NCI-H524 (cell line): ENCODE measurements at places on chromosomes 5 and 9.

DNA sequence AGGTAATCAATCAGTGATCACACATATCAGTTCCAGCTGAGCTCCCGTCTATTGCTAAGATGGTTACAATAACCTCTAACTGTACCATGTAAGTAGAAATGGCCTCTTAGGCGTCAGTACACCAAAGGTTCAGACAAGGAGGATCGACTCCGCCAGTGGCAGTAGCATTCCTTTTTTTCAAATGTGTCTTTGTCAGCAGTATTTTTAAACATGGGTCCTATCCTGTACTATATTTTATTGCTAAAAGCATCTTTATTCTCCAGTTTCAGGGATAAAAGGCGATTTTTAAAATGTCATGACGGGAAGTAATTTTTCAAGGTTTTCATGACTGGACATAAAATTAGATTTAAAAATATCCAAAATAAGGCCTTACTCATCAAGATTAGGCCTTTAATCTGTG is 64.8 kb upstream of the TBCA start:
- DNase-seq, result no peak

DNA sequence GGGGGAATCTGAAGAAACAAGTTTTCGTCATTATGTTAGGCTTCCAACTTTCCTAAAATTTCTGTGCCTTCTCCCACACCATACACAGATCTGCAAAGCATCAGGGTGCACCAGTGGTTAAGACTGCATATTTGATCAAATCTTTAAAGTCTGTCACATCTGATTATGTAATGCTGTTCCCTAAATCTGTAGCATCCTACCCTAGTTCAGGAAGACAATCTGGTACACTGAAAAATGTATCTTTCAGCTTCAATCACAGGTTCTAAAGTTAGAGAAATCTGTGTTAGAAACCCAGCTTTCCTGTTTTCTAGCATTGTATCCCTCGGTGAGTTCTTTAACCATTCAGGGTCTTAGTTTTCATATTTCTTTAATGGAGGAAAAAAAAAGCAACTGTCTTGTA is 3.9 kb downstream of the SSBP2 start:
- DNase-seq, result no peak

- peak; percentile 93 for DNase-seq
Observed at GRCh38 chr5:52139888-52140615, 647.7 kb upstream of the ITGA1 start.

GRCh38 chr5:141747152-141748141 is 65.4 kb upstream of the ARAP3 start:
- peak; percentile 91 for DNase-seq

- no peak for DNase-seq
Observed at GRCh38 chr9:6816581-6816980, 58.8 kb downstream of the KDM4C start.

GRCh38 chr9:14400658-14400995 is 86.7 kb upstream of the NFIB start:
- DNase-seq, result peak; percentile 53

DNA sequence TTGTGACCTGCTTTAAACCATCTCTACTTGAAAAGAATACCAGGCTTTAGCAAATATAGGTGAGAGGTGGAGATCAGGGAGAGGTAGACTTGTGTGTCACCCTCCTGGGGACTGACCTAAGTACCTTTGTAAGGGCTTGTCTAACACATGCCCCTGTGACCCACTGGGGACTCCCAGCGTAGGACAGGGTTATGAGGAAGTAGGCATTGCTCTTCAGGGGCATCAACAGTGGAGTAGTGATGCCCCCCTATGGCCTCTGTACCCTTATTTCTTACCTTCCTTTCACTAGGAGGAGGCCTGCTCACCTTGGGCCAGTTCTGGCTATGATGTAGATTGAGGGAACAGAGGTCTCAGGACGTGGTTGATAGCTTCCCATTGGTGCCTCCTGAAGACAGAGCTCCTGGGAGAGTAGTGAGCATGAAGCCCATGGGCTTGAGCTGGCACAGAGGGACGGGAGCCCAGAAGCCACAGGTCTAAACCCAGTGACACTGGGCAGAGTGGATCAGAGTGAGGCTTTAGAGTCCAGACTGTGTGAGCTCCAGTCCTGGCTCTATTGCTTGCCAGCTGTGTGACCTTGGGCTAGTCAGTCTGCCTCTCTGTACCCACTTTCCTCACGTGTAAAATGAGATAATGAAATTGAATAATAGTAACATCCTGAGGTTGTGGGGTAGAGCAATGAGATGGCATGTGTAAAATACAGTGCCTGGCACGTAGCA is 191.7 kb downstream of the AOPEP start:
- DNase-seq, result no peak

GRCh38 chr5:75142566-75143136 is 90.3 kb upstream of the GCNT4 start:
- peak; percentile 30 for DNase-seq

- DNase-seq, result no peak
Observed at GRCh38 chr5:111753884-111754589, 3.0 kb downstream of the NREP start.

- no peak for DNase-seq
Observed at GRCh38 chr5:33788922-33789566, 102.7 kb downstream of the ADAMTS12 start.

DNA sequence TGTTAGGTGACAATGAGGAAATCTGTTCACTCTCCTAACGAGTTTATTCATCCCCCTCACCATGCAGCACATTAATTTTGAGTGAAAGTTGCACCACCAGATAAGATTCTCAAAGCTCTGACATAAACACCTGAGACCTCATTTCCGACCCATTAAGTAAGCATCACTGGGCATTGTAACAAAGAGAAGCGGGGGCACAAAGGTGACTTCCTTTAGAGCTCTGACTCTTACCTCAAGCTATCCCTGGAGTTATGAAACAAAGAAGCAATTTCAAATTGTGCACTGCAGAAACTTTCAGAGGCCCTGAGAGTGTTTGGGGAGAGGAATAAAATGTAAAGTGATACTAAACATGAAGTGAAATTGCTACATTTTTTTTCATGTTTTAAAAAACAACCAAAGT is 29.5 kb downstream of the C5orf15 start:
- no peak for DNase-seq

DNA sequence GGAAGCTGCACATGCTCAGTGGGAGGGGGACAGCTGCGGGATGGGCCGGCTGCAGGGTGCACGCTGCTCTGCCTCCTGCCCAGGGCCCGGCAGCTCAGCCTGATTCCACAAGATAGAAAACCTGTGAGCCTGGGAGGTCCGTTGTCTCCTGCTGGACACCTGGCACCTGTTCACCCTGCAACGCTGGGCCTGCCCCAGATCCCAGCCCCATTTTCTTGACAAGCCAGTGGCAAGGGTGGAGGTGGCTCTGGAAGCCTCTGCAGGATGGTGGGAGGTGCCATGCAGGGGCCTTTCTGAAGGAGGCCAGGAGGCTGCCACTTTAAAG is 68.1 kb upstream of the RNF130 start:
- DNase-seq, result no peak

DNA sequence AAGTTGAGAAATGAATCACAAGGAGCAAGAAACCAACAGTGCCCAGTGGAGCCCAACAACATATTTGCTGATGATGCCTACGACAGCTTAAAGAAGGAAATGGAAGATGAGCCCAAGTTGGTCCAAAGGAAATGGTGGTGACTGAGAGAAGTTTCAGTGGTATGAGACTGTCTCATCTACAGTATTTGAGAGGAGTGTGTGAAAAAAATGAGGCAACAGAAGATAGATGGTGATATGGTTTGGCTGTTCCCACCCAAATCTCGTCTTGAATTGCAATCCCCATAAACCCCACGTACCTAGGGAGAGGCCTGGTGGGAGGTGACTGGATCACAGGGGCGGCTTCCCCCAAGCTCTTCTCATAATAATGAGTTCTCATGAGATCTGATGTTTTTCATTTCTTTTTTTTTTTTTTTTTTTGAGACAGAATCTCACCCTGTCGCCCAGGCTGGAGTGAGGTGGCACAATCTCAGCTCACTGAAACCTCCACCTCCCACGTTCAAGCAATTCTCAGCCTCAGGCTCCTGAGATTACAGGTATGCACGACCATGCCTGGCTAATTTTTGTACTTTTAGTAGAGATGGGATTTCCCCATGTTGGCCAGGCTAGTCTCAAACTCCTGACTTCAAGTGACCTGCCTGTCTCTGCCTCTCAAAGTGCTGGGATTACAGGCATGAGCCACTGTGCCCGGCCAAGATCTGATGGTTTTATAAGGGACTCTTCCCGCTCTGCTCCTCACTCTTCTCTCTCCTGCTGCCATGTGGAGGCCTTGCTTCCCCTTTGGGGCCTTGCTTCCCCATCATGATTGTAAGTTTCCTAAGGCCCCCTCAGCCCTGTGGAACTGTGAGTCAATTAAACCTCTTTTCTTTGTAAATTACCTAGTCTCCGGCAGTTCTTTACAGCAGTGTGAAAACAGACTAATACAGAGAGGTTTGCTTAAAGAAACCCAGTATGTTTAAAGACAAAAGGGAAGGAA is 30.2 kb downstream of the EFCAB9 start:
- no peak for DNase-seq

DNA sequence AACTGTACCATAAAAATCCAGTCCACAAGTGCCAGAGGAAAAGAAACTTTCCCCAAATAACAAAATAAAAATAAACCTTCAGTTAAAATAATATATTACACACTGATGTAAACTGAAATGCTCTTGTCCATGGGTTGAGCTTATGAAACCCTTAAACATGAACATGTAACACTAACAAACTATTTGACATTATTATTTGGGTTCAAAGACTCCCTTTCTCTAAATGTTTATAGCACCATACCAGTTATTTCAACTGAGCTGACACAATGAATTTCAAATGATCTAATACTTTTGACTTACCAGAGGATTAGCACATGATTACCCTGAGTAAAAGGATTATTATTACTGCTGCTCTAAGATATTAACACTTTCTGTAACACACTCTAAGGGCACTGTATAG is 251.1 kb downstream of the BNC2 start:
- peak; percentile 29 for DNase-seq

- DNase-seq, result no peak
Observed at GRCh38 chr9:23740531-23740930, 85.5 kb downstream of the ELAVL2 start.

DNA sequence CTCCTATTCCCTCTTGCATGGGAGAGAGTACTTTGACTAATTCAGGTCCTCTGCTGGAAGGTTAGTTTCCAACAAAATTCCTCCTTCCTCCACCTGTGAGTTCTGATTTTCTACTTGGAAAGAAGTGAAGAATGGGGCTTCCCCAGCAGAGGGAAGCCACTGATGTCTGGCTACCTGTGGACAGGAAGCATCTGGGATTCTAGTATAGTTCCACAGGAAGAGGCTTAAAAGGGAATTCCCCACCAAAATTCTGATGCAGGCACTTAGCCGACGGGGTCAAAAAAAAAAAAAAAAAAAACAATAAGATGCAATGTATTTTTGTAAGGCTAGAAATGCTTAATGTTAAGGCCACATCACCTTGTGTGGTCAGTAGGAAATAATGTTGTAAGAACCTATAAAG is 33.4 kb downstream of the PCDHGC5 start:
- DNase-seq, result no peak

DNA sequence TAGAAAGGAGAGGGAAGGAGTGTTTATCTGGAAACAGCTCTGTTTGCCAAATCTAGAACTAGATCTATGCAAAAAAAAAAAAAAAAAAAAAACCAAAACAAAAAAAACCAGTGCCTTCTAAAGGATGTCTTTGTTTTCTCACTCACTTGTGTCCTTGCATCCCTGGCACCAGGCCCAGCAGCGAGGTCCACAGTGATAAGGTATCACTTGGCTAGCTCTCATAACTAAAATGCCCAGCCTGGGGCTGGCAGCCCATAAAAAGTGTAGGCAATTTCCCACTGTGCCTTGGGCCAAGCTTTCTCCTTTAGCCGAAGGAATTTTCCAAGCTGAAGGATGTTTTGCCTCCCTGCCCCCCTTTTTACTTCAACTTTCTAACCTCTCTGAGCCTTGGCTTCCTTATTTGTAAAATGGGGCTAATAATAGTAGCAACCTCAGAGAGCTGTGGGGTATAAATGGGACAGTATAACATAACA is 20.8 kb downstream of the RGS3 start:
- no peak for DNase-seq

GRCh38 chr9:20650750-20651299 is 28.5 kb upstream of the MLLT3 start:
- no peak for DNase-seq

DNA sequence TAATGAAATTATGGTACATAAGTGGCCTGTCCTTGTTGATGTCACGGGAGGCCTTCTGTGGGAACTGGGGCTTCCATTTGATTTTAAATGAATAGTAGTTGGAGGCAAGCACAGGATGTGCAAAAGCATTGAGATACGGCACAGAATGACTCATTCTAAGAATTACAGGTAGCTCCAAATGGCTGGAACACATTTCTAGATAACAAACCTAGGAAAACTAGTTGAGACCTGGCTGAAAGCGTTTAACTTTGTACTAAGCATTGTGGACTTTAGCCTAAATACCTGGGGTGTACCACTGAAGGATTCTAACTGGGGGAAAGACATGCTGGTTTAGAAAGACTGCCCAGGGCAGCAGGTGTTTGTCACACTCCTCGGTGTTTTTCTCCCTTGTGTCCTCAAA is 9.4 kb downstream of the SKP2 start:
- no peak for DNase-seq

GRCh38 chr9:26812217-26812616 is 80.4 kb downstream of the CAAP1 start:
- DNase-seq, result no peak
